ENCODE measurements at places on chromosomes 1 and 21.

- no peak for DNase-seq
Measured at GRCh38 chr1:16978567-16979474, 1.6 kb downstream of the MFAP2 start.

- no peak for DNase-seq
Measured at GRCh38 chr21:44940116-44940631, 345 bp downstream of the SLX9 start.

DNA sequence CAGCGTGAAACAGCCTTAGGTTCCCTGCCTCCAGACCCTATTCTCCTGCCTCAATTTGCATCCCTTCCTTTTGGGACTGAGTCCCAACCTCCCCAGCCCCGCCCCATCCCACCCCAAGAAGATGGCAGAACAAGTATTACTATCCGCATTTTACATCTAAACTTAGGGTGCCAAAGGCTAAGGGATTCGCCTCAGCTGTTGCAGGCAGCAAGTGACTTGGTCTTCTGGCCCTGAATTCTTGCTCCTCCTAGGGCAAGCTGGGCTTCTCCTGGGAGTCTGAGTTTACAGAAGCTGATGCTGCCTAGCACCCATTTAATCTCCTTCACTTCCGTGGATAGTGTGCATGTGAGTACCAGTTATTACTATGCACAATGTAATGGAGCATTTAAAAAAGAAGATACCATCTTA, 161.3 kb upstream of the NR5A2 start:
- DNase-seq = no peak

GRCh38 chr21:28282833-28283232, 709.8 kb downstream of the LTN1 start:
- DNase-seq = no peak

All from HAP-1 (cell line).